Testis (tissue), 5 donors: ENCODE measurements at places on chromosomes 7 and 10.

GRCh38 chr7:8200316-8200715 lies 61.7 kb downstream of the ICA1 start:
- no peak for DNase-seq

GRCh38 chr7:157707983-157708918 lies 371.4 kb downstream of the DNAJB6 start:
- no peak for DNase-seq

GRCh38 chr10:52623761-52624160 lies 148.8 kb downstream of the MBL2 start:
- DNase-seq = no peak

GRCh38 chr10:70362328-70362727 lies 20.1 kb downstream of the LRRC20 start:
- no peak for DNase-seq

DNA sequence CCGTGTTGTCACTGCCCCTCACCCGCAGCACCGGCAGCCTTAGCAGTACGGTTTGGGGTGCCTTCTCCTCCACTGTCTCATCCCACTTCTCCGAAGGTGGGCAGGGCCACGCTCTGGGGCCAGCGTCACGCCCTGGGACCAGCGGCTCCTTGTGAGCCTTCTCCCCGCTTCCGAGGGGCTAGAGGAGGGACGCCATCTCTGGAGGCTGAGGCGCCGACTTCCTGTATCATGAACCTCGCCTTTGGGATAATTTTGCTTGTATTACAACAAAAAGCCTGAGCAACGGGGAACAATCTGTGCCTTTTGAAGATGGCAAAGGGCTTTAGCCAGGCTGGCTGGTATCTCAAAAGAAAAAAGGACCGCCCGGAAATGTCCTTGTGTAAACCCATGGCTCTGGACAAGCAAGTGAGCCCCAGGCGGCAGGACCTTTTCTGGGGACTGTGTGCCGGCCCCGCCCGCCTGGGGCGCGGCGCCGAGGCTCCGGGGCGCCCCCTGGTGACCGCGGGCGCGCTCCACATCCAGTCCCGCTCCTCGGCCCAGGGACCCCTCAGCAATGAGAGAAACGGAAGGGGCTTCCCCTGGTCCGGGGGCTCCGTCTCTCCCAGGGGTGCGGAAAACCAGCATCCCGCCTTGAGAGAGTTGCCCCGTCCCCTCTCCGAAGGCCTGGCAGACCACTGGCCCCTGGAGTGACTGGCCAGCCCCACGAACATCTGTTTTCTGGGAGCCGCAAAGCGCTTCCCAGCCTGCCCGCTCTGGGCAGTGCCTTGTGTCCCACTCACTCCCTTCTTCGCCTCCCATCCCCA lies 3.8 kb downstream of the DEPP1 start:
- peak; percentile 80 for DNase-seq

- DNase-seq = no peak
Measured at GRCh38 chr10:104041891-104042535, 43.7 kb downstream of the COL17A1 start.

GRCh38 chr7:7957513-7957912 lies 11.1 kb upstream of the GLCCI1 start:
- no peak for DNase-seq

DNA sequence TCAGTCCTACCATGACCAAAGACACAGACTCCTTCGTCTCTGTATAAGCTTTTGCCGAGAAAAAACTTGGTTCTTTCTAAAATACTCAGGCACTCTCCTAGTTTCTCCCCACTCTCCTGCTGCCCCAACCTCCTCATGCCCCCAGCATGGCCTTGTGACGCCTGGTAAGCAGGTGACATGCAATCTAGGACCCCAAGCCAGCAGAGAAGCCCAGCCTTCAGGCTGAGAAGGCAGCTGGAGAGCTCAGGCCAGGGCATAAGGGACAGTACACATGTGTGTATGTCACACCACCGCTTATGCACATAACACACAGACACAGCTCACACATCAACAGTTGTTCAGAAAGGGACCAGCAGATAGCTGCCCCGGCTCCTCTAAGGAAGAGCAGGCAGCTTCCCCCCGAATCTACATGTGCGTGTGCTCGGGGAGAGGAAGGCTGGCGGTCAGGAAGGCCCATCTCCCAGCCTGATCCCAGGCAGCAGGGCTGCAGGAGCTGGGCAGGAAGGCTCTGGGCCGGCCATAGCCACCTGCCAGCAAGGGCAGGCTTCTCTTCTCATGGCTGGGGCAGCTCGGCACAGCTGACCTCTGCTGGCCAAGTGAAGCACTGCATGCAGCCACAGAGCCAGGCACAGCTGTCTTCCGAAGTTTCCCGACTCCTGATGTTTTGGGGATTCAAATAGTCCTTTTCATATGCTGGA lies 8.5 kb downstream of the DDX56 start:
- peak; percentile 79 for DNase-seq
